ENCODE measurements at places on chromosomes 6 and 20.

DNA sequence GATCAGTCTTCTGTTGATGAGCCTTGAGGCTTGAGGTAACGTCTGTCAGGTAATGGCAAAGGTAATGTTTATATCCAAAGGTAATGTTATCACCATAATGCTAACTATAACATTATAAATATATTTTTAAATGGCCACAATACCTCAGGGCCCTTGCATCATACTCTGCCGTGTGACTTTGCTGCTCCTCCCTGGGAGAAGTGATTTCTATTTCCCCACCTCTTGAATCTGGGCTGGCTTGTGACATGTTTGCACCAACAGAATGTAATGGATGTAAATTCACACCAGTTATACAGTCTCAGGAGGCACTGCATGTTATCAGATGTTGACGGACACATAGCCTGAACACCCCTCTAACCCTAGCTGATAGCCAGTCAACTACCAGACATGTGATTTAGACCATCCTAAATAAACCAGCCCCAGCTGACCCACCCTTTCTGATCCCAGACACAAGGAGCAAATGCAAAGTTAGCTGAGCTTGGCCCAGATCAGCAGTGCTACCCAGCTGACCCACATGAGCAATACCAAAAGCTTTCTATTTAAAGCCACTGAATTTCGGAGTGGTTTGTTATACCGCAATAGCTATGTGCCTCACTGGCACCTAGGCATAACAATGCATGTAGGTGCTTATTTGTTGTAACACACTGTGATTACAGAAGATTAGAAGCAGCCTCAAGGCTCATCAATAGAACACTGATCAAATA is 93.8 kb upstream of the SIRPA start:
- no peak for DNase-seq

DNA sequence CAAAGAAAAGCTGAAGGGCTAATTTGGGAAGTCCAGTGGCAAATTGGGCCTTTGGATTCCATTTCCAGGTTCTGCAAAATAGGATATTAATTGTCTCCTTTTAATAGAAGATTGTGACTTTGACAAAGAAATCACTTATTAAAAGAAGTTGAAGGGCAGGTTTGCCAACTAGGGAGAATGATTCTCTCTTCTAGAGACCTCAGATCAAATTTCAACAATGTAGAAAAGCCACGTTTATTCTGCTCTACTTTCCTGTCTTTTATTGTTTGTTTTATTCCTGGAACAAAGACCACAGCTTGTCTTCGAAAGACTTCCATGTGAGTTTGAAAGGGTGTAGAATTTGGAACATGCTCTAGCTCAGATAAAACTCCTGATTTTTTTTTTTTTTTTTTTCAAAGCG is 65.5 kb upstream of the PRL start:
- DNase-seq: no peak

GRCh38 chr20:50873585-50873984 is 57.7 kb downstream of the ADNP start:
- no peak for DNase-seq

GRCh38 chr6:83462524-83462923 is 31.7 kb upstream of the ME1 start:
- DNase-seq: no peak

All from NB4 (cell line).